PC-3 (cell line): ENCODE measurements at places on chromosomes 2 and 18. TPM values are rescaled to one million over a fixed set of nuclear protein-coding genes. Genes with fewer than 3 reads are reported as not detected.

DNA sequence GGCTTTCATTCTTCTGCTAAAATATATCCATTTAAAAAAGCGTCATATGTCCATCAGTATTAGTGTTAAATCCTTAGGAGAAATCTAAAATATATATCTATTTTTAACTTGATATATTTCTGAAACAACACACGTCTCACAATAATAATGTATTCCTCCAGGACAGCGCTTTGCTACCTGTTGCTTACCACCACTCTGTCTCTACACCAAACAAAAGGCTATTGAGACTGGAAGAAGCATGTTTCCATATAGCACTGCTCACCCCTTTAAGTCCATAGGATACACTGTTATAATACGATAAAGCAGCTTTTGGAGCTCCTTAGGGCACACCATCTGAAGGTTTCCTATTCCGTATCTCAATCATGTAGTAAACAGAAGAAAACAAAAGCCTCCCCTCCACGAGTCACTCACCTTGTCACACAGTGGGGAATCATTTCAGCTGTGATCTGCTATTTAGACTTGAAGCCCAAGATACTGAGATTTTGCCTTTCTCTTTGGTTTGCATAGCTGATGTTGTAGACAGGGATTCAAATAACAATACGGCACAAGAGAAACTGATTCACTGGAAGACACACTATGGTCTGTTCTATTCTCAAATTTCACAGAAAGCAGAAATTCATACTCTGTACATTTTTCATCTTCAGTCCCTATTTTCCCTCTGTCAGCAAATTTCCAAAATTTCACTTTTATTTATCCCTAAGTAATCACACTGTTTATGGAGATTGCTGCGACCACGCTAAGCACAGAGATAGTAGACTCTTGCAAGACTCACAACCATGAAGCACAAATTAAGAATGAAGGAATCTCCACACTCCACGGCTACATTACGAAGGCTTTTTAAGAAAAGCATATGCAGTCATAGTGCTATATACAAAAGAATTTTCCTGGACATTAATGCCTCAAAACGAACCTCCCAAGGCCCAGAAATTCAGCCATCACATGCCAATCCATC lies 187.1 kb downstream of the TCF4 start:
- no peak for DNase-seq

GRCh38 chr2:3641841-3642421 lies 16.1 kb upstream of the ALLC start:
- no peak for DNase-seq

GRCh38 chr18:3784949-3785348 lies 335.0 kb downstream of the TGIF1 start:
- DNase-seq, result no peak

- DNase-seq, result no peak
These were observed 224.4 kb downstream of the ZNF385B start for GRCh38 chr2:179636995-179637394.

- DNase-seq, result no peak
These were observed 61.0 kb downstream of the MGAT5 start for GRCh38 chr2:134314681-134315368.

DNA sequence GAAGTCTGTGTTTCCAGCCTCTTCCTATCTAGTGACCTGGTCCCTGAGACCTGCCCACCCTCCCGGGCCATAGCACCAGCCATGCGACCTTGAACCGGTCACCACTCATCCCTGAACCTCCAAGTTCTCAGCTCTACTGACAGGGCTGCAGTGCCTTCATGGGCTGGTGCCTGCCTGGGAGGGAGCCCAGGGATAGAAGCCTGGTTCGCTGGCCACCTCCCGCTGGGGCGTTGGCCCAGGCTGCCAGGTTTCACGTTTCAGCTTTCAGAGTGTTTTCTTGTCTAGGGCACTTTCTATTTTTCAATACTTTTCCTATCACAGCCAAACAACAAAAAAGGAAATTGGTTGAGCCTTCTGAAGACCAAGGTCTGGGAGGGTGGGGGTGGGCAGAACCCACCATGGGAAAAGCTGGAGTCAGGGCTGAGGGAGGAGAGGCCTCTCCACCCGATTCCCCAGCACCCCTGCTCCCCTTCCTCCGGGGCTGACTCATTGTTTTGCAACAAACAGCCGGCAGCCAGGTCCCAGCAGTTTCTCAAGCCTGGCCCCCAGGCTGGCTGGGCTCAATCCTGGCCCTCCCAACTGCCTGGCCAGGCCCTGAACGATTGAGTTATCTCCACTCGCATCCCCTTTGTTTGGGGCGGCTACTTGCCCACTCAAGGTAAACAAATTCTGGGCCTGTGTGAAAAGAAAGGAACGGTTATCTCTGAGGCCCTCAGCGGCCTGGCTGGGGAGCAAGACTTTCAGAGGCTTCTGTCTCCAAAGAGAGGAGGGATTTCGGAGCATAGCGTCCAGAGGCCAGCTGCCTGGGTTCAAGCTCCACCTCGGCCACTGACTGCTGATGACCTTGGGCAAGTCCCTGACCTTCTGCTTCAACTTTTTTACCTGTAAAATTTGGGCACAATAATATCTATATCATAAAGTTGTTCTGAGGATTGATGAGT lies 47.5 kb downstream of the ZFP36L2 start:
- DNase-seq, result peak; percentile 84

Gene SCN7A
- not detected in 2 replicates for total RNA-seq

Gene MC4R
- not detected in 2 replicates for total RNA-seq

Gene SERPINB4
- total RNA-seq, result 0.40 TPM in 1 of 2 replicates, not detected in the other

Gene LYG2
- not detected in 2 replicates for total RNA-seq

Gene CCL20
- 1.7 and 1.8 TPM in 2 replicates for total RNA-seq

Gene KRCC1
- total RNA-seq, result 6.7 and 14.1 TPM in 2 replicates

Gene SLC4A3
- 11.6 and 14.3 TPM in 2 replicates for total RNA-seq

- no peak for DNase-seq
These were observed 619.3 kb downstream of the TRIB2 start for GRCh38 chr2:13335862-13336535.

DNA sequence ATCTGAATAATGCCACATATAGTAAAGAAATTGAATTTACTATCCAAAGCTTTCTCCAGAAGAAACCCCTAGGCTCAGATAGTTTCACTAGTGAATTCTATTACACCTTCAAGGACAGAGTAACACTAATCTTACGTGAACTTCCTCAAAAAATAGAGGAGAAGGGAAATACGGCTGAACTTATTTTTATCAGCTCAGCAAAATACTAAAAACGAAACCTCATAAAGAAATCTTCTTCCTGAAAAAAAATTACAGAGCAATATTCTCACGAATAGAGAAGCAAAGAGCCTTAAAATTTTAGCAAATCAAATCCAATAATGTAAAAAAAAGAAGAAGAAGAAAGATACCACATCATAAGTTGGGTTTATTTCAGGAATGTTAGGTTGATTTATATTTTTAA lies 14.7 kb downstream of the CAPN13 start:
- no peak for DNase-seq

Gene ARHGEF4
- 21.5 and 30.5 TPM in 2 replicates for total RNA-seq

- DNase-seq, result no peak
These were observed 60.8 kb upstream of the SPOPL start for GRCh38 chr2:138440759-138441158.

Gene LIMS4
- total RNA-seq, result 0.33 TPM in 1 of 2 replicates, not detected in the other
